ENCODE measurements at places on chromosomes 6 and 20. TPM values are rescaled to one million over a fixed set of nuclear protein-coding genes. Genes with fewer than 3 reads are reported as not detected.

GRCh38 chr20:38764567-38765318, 16.5 kb downstream of the ACTR5 start:
- peak; percentile 59 for DNase-seq

DNA sequence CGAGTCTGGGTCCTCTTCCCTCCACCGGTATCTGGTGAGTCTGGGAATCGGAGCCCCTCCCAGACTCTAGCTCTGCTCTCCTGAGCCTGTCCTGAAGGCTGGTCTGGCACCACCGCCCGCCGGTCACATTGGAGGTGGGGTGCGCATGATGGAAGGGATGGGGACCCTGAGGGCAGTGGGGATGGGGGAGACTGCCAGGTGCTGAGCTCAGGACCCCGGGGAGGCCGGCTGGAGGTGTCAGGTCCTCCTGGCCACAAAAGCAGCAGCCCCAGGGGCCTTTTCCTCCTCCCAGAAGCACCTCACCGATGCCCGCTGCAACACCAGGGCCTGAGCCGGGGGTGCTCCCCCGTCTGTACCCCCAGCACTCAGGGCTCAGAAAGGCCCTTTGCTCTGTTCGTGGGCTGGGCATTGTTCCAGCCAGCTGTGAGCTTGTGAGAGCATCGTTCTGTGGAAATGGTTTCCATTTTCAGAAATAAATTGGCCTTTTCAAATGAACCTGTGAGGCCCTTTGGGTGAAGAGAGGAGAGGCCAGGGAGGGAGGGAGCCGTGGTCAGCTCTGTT, 2.5 kb upstream of the NPBWR2 start:
- no peak for DNase-seq

- DNase-seq = no peak
Measured at GRCh38 chr6:108030211-108030610, 44.3 kb downstream of the OSTM1 start.

- DNase-seq = no peak
Measured at GRCh38 chr6:142417331-142417750, 115.5 kb downstream of the ADGRG6 start.

Gene SAMD5
- total RNA-seq = 1.6 TPM

DNA sequence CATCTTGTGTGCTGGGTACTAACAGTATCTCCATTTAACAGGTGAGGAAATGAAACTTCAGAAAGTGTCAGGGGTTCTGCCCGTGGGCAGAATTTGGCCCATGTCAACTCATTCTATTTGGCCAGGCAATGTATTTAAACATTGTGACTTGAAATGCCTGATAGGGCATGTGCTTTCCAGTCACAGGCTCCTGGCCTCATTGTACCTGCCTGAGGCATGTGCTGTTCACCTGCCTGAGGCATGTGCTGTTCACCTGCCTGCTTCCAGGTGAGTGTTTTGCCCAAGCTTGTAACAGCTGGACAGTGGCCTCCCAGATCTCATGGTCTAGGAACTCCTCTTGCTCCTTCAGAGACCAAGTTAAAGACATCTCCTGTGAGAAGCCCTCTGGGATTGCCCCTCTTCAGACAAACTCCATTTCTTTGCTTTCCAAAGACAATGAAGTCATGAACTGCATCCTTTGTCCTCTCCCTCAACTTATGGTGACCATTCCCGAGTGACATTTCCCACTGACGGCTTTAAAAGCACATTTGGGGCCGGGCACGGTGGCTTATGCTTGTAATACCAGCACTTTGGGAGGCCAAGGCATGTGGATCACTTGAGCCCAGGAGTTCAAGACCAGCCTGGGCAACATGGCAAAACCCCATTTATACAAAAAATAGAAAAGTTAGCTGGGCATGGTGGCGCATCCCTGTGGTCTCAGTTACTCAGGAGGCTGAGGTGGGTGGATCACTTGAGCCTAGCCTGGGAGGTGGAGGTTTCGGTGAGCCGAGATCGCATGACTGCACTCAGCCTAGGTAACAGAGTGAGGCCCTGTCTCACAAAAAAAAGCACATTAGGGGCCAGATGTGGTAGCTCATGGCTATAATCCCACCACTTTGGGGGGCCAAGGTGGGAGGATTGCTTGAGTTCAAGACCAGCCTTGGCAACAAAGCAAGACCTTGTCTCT, 48.7 kb downstream of the BCAS4 start:
- no peak for DNase-seq

DNA sequence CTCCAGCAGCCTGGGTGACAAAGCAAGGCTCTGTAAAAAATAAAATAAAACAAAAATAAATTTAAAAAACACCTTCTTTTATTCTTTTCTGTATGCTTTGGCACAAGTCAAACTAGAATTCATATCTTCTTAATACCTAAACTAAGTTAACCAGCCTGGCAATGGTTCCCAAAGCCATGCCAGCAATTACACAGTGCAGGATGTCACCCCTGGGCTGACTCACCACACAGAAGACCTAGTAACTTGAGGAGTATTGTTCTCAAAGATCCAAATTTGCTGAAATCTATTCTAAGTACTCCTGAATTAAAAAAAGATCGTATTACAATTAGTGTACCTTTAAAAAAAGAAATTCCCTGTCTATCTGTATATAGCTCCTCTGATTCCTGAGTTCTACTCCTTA, 162.7 kb upstream of the SGK1 start:
- DNase-seq = no peak

GRCh38 chr6:111061508-111061907, 25.8 kb upstream of the SLC16A10 start:
- DNase-seq = no peak

Gene ANKEF1
- 1.7 TPM for total RNA-seq

- DNase-seq = no peak
Measured at GRCh38 chr6:131143319-131143718, 8.1 kb downstream of the AKAP7 start.

Gene KCNK17
- not detected for total RNA-seq

DNA sequence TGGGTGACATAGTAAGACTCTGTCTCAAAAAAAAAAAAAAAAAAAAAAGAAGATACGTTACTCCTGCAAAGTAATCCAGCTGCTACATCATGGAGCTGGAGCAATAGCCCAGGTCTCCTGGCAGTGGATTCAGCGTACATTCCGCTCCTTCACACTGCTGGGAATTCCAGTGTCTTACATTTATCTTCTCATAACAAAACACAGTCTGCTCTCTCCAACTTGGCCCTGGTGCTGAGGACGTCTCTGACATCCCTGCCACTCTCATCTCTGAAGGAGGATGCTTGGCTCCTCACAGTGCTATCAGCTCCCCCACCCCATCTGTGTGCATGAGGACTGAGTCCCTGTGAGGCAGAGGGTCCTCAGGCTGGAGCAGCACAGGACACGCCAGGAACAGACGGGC, 529.8 kb downstream of the CD83 start:
- no peak for DNase-seq

Gene ZNF165
- 0.99 TPM for total RNA-seq

DNA sequence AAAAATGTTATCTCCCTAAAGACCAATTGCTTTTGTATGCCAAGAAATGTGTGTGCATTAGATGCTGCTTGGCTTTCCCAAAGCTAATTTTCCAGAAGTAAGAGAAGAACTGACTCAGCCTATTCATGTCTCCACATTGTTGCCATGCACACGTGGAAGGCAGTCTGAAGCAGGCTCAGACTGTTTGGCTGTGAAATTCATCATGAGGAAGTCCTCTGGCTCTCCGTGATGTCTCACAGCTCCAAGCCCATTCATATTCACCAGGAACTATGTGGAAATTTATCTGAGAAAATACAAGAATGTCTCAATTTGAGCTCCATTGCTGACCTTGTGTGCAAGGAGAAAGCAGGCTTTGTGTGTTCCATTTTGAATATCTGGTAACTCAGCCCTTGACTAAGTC, 1022.2 kb upstream of the GJE1 start:
- no peak for DNase-seq

DNA sequence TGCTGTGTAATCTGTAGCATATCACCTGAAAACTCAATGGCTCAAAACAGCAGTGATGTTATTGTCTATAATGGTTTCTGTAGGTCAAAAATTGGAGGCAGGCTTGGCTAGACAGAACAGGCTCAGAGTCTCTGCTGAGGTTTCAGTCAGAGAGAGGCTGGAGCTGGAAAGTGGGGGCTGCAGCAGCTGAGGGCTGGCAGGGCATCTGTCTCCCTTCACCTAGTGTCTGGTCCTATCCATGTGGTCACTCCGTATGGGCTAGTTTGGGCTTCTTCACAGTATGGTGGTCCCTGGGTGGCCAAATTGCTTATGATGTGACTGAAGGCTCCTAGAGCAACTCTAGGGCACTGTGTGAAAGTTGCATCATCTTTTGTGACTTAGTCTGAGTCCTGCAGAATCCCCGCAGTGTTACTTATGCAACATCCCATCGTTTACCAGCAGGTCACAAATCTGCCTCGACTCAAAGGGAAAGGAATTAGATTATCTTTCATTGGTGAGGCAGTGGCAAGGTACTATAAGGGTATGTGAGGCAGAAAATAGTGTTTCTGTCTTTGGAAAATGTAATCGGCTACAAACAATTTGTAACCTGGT, 497.0 kb downstream of the EPHA7 start:
- DNase-seq = no peak

DNA sequence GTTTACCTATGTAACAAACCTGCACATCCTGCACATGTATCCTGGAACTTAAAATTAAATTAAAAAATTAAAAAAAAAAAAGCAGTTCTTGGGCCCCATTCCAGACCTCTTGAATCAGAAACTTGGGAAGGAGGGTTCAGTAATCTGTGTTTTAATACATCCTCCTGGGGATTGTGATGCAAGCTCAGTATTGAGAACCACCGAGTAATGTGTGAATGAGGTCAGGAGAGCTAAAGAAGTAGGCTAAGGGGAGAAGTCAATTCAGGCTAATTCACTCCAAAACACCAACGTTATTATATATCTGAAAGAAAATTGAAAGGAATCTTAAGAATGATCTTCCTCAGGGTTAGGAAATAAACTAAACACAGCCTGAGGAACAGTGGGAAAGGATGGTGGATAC, 120.4 kb downstream of the RNF144B start:
- DNase-seq = no peak

Gene ULBP3
- total RNA-seq = 0.99 TPM

GRCh38 chr6:124987291-124987690, 25.1 kb downstream of the RNF217 start:
- DNase-seq = no peak

DNA sequence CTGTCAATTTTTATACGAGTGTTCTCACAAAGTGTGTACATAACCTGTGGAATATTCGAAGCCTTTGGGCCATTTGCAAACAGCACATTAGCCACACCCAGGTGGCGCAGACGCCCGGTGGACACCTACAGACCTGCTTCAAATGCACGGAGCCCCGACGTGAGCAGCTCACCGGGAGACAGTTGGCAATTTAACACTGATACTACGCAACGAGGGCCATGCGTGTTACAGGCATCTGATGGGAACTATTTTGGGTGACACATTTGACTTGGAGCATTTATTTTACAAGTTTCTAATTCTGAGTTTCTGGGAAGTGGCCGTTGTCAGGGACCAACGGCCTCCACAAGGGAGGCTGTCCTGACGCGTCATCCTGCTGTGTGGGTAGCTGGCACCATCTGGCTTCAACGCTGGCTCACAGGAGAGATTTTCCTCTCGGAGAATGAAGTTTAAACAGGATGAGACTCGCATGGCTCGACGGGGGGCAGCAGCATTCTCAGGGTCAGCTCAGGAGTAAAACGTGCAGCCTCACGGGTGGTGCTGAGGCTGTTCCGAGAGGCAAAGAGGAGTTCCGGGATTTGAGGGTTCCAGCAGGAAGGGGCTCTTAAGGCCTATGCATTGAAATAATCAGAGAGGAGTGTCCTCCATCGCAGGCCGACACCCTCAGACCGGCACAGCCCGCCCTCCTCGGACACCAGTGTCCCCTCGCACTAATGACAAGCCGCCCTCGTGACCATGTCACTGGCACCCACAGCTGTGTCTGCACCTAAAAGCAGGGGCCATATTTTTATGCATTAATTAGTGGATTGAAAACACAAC, 207.4 kb downstream of the DLL1 start:
- peak; percentile 35 for DNase-seq

DNA sequence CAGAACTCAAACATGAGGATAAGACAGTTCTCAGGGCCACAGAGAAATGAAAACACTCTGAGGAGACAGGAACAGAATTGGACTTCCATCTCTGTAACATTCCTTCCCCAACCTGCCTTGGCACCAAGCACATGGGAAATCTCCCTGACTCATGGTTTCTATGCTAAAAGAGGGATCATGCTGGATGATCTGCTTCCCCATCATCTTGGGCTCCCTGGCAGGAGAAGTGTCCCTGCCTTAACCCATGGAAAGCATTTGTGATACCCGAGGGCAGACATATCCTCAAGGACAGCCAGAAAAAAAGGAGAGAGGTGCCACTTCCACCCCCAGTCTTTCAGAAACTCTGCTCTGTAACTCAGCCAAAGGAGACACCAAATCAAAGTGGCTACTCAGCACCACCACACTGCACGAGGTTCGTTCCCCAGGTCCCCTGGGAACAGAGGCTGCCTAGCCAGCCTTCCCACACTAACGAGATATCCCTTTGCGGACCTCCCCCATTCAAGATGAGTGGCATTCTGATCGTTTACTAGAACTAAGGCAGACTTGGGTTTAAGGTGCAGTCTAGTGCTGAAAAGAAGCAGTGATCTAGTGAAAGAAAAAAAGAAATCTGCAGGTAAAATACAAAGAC, 34.8 kb downstream of the BLOC1S5 start:
- DNase-seq = no peak

Measured in dorsolateral prefrontal cortex (tissue), 122 donors.